ENCODE measurements at places on chromosomes 5 and 9. TPM values are rescaled to one million over a fixed set of nuclear protein-coding genes. Genes with fewer than 3 reads are reported as not detected.

The SNX24 gene
- total RNA-seq: 34.7 TPM

- peak; percentile 47 for DNase-seq
Measured at GRCh38 chr5:138974227-138975063, 99.3 kb upstream of the LRRTM2 start.

DNA sequence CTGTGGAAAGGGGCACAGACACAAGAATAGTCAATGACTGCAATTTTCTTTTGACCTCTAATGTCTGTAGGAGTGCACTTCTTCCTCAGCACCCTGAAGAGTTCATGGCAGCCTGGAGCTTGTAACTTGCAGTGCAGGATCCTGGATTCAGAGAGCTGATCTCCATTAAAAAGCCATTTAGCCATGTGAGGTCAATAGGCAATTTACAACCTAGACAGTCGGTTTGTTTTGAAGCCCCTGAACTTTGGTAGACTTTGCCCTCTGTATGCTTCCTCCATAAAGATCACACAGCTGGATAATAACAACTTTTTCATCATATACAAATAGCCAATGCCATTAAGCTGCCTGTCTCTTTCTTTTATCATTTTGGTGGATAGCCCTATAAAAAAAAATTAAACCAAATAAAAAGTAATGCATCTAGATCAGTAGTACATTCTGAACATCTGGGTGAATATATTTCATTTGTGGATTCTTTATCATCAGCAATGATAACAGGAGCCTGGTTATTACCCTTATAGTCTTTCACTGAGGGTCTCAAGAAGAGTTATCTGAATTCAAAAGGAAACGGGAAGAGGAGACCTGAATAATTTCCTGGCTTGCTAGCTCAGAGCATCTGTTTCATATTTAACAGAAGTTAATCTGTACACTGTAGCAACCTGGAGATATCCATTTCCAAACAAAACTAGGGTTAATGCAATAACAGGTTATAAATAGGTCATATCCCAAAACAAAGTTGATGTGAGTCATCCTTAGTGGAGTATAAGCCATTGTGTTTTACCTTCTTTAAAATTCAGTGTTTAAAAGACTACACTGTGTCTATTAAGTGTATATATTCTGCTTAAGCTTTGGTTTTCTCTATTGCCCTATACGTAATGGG lies 193.8 kb upstream of the ACTBL2 start:
- peak; percentile 23 for DNase-seq

The CCL28 gene
- 8.8 TPM for total RNA-seq

- peak; percentile 31 for DNase-seq
Measured at GRCh38 chr5:54908774-54909525, 76.4 kb downstream of the ESM1 start.

DNA sequence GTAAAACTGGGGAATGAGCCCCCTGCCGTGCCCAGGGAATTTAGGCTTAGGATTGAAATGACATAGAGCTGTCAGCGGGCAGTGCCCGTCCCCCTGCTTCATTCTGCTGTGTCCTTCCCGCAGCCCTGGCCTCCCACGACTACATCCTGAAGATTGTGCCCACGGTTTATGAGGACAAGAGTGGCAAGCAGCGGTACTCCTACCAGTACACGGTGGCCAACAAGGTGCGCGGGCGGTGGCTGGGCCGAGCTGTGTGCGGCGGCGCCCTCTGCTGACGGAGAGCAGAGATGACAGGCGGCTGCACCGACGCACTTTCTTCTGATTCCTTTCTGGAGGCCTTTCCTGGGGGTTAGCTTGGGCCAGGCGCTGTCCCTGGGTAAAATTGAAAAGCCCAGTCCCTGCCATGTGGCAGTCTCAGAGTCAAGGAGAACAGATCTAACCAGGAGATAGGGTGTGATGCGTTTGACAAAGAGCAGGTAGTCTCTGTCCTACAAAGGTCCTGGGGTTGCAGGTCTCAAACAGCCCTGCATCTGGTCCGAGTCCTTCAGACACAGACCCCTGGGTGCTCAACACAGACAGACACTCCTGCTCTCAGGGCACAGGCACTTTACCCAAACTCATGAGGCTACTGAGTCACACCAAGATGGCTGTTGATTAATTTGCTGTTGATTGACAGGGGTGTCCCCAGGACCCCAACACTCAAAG lies 26.8 kb upstream of the RPL26L1 start:
- peak; percentile 40 for DNase-seq
